ENCODE measurements at places on chromosomes 12 and 14.

GRCh38 chr12:126518596-126519200 is 1453.5 kb downstream of the AACS start:
- no peak for DNase-seq

DNA sequence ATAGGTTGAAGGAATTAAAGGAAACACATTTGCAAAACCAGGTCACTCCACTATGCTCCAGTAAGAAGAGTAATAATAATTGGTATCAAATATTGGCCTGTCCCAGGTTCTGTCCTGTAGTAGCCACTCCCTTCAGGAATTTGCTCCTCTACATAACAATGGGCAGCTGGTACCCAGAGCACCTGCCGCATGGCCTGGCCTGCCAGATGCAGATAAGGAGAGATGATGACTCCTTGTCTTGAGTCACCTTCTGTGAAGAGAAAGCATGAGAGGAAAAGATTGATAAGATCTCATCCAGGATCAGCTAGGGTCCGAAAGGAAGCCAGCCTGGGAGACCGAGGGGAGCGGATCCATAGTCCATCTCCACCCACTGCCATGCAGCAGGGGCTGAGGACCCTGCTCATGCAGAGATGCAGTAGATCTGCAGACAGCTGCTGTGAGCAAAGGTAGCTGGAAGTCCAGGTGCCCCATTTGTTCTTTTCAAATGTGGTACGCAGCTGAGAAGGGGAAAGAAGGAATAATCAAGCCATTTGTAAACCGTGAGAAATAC is 24.3 kb downstream of the VCPKMT start:
- DNase-seq, result no peak

GRCh38 chr14:62097072-62097471 is 334.9 kb downstream of the SNAPC1 start:
- DNase-seq, result no peak

GRCh38 chr12:93856611-93857010 is 179.4 kb downstream of the CRADD start:
- no peak for DNase-seq

DNA sequence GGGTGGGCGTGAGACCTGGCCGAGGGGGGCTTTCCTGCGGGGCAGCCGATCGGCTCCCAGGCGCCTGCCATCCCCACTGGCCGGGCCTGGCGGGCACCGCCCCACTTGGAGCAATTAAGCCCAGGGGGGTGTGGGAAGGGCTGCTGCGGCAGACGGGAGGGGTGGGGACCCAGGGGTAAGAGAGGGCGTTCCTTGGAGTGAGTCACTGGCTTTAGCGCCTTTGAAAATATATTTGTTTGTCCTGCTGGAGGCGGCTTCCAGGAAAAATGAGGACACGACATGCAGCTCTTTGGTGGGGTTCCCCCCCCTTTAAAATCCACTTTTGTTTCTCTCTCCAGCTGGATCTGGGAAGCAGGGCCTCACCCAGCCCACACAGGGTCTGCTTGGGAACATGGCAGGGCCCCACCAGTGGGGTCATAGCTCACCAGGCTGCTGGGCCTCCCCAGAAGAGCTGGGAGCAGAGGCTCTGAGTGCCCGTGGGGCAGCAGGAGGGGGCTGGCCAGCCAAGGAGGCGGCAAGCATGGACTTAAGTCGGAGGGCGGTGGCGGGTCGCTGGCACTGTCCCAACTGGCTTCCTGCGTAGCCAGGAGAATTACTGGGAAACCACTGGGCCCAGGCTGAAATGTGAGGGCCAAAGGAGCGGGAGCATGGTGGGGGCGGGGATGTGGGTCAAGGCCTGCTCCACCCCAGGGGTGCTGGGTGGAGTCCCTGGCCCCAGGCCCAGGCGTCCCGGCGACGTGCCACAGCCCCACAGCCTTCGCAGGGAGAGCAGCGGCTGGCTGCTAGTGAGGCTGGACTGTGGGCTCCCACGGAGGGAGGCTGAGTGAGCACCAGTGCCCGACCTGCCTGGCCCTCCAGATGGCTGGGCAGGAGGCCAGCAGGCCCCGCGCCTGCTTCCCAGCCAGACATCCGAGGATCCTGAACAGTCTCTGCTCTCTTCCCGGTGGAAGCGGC is 128.0 kb downstream of the RFLNA start:
- no peak for DNase-seq

DNA sequence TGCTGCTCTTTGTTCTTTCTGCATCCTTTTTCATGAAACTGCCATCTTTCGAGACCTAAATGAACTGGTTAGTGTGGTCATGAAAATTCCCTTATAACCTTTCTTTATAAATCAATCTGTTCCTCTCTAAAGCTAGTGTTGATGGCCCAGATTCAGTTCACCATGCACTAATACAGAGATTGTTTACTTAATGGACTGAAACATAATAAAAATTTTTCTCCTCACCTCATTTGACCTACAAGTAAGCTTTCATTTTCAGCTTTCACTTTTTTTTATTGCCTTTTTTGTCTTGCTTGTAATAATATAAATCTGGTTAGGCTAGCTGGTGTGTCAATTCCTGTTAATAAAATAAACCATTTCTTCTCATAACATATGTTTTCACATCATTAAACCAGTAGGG is 183.8 kb downstream of the CCDC59 start:
- no peak for DNase-seq

DNA sequence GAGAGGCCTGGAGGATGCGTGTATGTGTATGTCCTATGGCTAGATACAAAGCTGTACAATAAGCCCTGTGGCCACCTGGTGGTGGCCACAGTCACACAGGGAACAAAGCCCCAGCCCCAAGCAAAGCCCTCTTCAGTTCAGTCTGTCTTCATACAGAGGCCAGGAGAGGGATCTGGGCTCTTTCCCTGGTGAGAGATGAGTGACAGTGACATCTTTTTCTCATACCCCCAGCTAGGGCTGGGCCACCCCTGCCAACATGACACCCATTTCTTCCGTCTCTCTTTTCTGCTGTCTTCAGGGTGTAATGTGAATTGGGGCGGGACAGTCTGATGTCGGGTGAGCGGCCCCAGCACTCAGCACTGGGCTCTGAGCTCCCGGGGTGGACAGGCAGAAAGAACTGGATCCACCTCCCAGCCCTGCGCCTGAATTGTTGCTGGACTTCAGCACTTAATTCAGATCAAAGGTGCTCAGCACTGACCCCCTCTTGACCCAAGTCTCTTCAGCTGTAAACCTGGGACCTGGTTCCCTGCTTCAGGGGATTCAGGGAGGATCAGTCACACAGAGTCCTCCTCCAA is 59.8 kb downstream of the SERPINA3 start:
- no peak for DNase-seq

DNA sequence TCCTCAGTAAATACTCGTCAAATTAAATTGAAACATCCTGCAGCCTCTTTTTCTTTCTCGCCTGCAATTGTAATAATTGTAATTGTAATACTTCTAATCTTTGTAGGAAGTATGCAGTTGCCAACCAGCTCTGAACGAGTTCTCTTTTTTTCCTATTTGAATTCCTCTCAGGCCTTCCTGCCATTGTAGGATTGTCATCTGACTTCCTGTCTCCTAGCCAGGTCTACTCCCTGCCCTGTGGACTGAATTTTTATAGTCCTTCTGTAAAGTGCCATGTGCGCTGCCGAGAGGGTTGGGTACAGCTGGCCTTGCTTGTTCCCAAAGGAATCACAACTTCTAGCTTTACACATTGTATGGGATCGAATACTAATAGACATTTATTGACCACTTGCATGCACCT is 183.3 kb downstream of the SSPN start:
- no peak for DNase-seq
